ENCODE measurements at places on chromosomes 3 and 15. TPM values are rescaled to one million over a fixed set of nuclear protein-coding genes. Genes with fewer than 3 reads are reported as not detected.

EPB42 gene
- total RNA-seq, result 0.10 TPM

AADAC gene
- total RNA-seq, result 0.26 TPM

CLDN1 gene
- 30.9 TPM for total RNA-seq

DNAH1 gene
- 2.4 TPM for total RNA-seq

ZNF860 gene
- total RNA-seq, result 8.9 TPM

DNA sequence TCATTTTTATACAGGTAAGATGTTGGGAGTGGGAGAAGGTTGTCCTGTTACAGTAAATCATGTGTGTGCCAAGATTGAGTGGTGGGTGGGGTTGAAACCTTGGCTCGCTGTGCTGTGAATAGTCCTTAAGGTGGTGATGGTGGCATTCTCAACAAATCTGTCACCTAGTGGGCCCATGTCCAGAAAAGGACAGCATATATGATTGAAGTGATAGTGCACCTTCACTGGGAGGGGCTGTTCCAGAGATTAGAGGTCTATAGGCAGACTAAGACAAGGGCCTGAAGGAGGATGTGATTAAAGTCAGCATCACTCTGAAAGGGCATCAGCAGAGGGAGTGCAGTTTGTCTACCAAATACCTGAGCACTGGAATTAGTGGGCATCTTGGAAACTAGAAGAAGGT lies 374.2 kb upstream of the C2CD4B start:
- no peak overlapping the region for H3K27ac ChIP-seq
- H3K36me3 ChIP-seq, result no peaks in the 10 kb centered on the region
- no peaks in the 10 kb centered on the region for H3K4me1 ChIP-seq
- H3K27me3 ChIP-seq, result no peaks in the 10 kb centered on the region
- DNase-seq, result no peak

DNA sequence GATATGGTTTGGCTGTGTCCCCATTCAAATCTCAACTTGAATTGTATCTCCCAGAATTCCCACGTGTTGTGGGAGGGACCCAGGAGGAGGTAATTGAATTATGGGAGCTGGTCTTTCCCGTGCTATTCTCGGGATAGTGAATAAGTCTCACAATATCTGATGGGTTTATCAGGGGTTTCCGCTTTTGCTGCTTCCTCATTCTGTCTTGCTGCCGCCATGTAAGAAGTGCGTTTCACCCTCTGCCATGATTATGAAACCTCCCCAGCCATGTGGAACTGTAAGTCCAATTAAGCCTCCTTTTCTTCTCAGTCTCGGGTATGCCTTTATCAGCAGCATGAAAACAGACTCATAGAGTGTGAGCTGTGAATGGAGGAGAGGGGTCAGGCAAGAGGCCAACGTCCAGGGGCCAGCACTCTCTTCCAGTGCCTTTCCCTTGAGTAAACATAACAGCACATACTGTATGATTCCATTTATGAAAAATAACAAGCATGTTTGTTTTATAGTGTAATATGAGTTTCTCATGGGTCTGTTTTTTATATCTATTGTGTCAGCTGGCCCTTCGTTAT lies 16.3 kb upstream of the LCTL start:
- no peaks in the 10 kb centered on the region for H3K36me3 ChIP-seq
- no peaks in the 10 kb centered on the region for H3K4me1 ChIP-seq
- H3K27me3 ChIP-seq, result no peaks in the 10 kb centered on the region
- no peak overlapping the region for H3K4me3 ChIP-seq
- no peak for DNase-seq
- no peak overlapping the region for H3K27ac ChIP-seq

DNA sequence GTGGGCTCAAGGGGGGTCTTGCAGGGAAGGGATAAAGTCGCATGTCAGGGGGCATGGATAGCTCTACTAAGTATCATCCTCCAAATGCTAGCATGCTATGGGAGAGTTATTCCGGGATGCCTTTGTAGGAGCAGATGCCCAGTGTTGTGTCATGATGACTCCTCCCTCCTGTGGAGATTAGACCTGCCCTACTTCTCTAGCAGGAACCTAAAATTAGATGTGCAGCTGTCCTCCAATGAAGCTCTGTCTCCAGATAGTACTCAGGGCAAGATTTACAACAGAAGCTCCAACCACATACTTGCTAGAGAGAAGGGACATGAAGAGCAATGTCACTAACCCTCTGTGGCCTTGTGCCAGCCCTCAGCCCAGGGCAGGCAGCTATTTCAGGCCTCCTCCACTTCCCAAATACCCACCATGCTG lies 82.5 kb downstream of the AGBL1 start:
- no peak overlapping the region for H3K4me3 ChIP-seq
- DNase-seq, result no peak
- H3K27ac ChIP-seq, result no peak overlapping the region
- no peaks in the 10 kb centered on the region for H3K36me3 ChIP-seq

- no peak for DNase-seq
- no peaks in the 10 kb centered on the region for H3K36me3 ChIP-seq
- no peaks in the 10 kb centered on the region for H3K27me3 ChIP-seq
- no peak overlapping the region for H3K27ac ChIP-seq
- H3K4me1 ChIP-seq, result no peaks in the 10 kb centered on the region
Measured at GRCh38 chr3:22990291-22991200, 212.6 kb upstream of the UBE2E2 start.

GRCh38 chr3:56323986-56324420 lies 144.3 kb downstream of the ERC2 start:
- DNase-seq, result no peak
- H3K27me3 ChIP-seq, result no peaks in the 10 kb centered on the region

- H3K27me3 ChIP-seq, result no peaks in the 10 kb centered on the region
- H3K36me3 ChIP-seq, result no peaks in the 10 kb centered on the region
- H3K4me3 ChIP-seq, result no peak overlapping the region
- DNase-seq, result no peak
- H3K27ac ChIP-seq, result no peak overlapping the region
Measured at GRCh38 chr15:28044121-28044672, 54.9 kb downstream of the OCA2 start.

- H3K4me1 ChIP-seq, result no peaks in the 10 kb centered on the region
- no peaks in the 10 kb centered on the region for H3K27me3 ChIP-seq
Measured at GRCh38 chr3:184636741-184637316, 75.0 kb downstream of the MAGEF1 start.

- peaks cover 9% of the 10 kb centered on the region for H3K4me1 ChIP-seq
- no peak overlapping the region for H3K4me3 ChIP-seq
- H3K27ac ChIP-seq, result no peak overlapping the region
- no peak for DNase-seq
Measured at GRCh38 chr3:150059729-150060128, 89.0 kb upstream of the PFN2 start.

DNA sequence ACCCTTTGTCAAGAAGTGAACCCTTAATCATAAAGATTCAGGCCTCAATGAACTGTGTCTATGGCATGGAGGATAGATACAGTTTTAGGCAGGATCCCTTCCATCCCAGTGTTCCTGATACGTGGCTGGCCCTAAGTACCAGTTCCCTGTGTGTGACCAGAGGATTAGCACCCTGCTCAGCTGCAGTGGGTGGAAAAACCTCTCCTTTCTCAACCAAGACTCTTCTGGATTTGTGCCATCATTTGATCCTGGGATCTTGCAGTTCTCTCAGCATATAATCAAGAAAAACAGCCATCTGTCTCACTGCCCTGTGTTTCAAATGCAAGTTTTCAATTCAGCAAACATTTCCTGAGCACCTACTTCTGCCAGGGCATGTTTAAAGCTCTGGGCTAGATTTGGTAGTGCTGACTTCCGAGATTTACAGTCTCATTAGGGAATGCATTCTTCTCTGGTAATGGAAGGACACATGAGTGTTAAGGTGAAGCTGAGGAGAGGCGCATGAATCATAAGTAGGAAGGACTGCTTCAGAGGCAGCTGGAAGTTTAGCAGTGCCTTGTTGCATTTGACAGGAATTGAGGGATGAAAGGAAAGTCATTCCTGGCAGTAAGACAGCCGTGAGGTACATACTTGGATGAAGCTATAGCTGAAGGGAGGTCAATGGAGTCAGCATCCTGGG lies 388.3 kb downstream of the MFSD1 start:
- no peak overlapping the region for H3K4me3 ChIP-seq
- H3K4me1 ChIP-seq, result no peaks in the 10 kb centered on the region
- no peaks in the 10 kb centered on the region for H3K27me3 ChIP-seq
- H3K27ac ChIP-seq, result no peak overlapping the region

DNA sequence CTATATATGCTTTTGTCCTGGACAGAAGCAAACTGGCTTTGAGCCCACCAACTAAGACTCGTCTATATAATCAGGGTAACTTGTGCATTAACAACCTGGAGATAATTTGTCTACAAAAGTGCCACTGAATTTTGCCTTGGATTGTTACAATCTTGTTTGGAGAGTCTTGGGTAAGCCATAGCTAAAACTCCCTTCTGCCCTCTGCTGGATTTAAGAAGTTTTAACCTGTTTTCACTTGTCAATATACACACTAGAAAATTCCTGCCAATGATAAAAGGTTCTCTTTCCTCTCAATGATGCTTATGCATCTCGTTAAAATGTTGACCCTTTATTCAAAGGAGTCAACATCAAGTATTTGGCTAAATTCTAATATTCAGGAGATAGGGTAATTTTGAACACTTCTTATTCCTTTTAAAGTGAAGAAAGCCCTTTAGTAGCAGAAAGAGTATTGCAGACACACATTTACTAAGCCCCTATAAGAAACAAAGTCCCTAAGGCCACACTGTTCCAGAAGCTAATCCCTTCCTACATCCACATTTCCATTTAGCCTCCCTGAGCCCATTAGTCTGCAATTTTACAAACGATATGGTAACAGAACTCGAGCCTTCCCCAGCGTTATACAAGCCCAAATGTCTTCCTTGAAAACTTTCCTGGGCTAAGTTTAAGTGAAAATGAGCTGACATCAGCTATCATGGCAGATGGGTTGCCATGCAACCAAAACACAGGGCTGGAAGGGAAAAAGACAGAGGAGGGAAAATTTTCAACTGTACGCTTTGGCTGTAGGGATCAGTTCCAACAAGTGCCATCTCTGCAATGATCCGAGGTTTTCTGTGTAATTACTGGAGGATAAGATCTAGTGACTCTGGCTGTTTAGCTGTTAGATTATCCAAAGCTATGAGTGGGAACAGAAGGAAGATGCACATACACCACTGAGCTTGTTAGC lies 75.9 kb upstream of the FGF12 start:
- H3K27ac ChIP-seq, result no peak overlapping the region
- no peaks in the 10 kb centered on the region for H3K27me3 ChIP-seq

- DNase-seq, result no peak
- H3K36me3 ChIP-seq, result no peaks in the 10 kb centered on the region
- H3K27me3 ChIP-seq, result no peaks in the 10 kb centered on the region
- no peaks in the 10 kb centered on the region for H3K4me1 ChIP-seq
- H3K4me3 ChIP-seq, result no peak overlapping the region
Measured at GRCh38 chr15:76809412-76810103, 95.6 kb downstream of the SCAPER start.
